ENCODE measurements at places on chromosomes 6 and 20.

DNA sequence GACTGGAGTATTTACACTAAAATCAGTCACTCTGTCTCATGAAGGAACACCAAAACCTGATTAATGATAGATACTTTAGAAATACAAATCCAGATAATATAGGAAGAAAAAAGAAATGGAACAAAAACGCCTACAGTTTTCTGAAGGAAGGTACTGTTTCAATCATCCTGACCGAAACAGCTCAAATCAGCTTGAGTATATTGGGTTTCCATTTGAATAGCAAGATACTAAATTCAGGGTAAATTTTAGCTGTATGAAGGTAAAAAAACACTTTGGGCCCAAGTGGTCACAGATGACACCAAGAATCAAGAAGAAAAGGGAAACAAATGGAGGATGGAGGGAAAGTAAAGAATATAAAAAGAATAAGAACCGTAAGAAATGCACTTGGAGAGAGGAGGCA is 6.9 kb downstream of the ZSCAN23 start:
- DNase-seq, result no peak

GRCh38 chr6:158039571-158040050 is 57.9 kb downstream of the SYNJ2 start:
- no peak for DNase-seq

DNA sequence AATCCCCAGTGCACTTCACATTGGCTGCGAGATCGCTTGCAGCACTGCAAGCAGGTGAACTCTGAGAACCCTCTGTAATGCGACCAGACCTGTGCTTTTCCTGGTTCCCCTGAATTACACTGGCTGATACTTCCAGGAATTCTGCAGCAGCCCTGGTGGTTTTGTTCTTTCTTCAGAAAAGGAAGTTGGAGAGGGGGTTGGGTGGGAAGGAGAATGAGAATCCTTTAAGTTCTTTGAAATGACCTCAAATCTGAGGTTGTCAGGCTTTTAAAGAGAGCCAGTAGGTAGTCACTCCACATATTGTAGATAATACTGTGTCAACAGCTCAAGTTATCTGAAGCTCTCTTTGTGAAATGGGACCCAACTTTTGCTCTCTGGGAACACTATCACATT is 62.4 kb downstream of the GCNT2 start:
- no peak for DNase-seq

- no peak for DNase-seq
These were observed 38.7 kb upstream of the PDE10A start for GRCh38 chr6:165701564-165702354.

GRCh38 chr20:51569815-51570738 is 27.6 kb upstream of the NFATC2 start:
- peak; percentile 63 for DNase-seq
